Fibroblast of skin of right biceps (primary cell): ENCODE measurements at places on chromosomes 1 and 21.

DNA sequence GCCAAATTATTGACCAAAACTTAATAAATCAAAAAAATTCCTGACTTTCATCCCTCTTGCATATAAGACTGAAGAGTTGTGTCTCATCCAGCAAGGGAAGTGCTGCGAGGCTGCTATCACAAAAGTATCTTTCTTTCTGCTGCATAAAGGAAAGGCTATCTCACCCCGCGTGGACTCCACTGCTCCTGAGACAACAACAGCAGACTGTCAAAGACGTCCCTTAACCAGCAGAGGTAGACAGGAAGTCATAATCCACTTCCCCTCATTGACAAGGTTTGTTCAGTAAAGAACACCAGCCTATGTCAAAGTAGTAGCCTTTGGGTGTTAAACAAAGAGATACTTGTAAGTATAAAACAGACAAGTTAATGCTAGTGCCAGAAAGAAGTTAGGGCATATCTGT lies 29.4 kb downstream of the VPS26C start:
- no peak for DNase-seq

DNA sequence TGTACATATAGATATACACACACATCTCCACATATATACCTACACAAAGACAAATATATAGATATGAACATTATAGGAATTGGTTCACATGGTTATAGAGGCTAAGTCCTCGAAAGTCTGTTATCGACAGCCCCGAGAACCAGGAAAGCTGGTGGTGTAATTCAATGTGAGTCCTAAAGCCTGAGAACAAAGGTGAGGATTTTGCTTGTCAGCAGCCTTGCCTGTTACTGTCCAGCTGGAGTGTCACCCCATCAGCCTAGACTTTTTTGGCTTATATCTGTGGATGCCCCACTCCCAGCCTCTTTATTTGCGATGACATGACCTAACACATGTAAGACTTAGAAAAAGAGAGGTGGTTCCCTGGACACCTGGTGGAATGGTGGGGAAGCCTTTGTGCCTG lies 97.0 kb downstream of the GIPC2 start:
- no peak for DNase-seq

DNA sequence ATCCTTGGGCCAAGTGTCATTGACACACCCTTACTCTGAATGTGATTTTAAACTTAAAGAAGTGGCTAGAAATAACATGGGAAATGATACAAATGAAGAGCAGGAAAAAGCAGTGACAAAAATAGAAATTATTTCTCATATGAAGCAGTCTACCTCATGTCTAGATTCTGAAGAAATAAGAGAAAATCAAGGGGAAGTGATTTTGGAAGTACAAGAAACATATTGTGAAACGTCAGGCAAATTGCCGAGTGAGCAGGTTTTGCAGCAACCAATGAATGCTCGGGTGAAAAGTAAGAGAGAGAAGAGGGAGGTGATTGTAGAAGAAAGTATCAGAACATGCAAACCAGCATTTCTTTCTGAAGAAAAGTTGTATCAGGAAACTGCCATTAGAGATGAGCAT lies 130.7 kb downstream of the MACF1 start:
- no peak for DNase-seq

DNA sequence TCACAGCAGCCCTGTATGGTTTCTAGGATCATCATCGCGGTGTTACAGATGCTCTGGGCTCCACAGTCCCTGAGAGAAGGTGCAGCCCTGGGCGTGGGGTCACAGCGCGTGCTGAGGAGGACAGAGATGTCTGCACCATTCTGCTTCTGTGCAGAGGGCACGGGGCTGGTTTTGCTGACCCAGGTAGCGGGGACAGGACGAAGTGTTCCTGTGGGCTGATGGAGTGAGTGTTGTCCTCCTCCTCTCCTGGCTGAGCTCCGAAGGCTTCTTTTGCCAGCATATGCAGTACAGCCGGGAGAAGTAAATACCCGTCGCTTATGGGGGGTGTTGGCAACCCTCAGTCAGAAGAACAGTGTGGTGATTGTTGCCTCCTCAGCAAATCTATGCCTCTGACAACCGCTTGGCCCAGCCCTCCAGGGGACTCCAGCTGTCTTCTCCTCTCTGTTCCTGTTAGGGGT lies 101.5 kb downstream of the DDX20 start:
- DNase-seq = no peak

DNA sequence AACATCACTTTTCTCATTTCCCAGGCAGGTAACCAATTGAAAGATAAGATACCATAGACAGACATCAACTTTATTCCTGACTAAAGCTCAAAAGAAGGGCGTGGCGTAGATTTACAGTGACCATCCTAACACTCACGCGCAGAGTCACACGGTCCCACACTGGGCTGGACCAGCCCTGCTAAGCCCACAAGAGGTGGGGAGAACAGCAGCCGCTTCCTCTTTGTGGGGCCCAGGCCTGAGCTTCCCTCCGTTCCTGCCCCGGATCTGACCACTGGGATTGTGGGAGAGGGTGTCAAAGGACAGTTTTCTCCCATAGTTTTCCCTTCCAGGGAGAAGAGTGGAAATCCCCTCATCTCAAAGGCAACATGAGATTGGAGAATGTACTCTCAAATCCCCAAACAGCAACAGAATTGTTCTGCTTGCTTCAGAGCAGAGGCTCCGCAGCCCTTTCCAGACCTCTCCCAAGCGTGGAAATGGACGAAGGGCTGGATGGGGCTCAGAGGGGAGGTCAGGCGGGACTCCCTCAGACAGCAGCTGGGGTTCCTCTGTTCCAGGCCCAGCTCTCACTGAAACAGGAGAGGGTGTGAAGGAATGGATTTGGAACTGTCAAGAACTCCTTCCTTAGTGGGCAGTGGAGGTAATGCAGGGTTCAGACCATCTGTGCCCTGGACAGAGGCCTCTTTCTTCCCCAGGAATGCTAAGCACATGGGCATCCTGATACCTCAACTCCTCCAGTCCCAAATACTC lies 33.7 kb downstream of the L1TD1 start:
- no peak for DNase-seq

- DNase-seq = no peak
Observed at GRCh38 chr21:31829736-31830472, 42.9 kb upstream of the HUNK start.

DNA sequence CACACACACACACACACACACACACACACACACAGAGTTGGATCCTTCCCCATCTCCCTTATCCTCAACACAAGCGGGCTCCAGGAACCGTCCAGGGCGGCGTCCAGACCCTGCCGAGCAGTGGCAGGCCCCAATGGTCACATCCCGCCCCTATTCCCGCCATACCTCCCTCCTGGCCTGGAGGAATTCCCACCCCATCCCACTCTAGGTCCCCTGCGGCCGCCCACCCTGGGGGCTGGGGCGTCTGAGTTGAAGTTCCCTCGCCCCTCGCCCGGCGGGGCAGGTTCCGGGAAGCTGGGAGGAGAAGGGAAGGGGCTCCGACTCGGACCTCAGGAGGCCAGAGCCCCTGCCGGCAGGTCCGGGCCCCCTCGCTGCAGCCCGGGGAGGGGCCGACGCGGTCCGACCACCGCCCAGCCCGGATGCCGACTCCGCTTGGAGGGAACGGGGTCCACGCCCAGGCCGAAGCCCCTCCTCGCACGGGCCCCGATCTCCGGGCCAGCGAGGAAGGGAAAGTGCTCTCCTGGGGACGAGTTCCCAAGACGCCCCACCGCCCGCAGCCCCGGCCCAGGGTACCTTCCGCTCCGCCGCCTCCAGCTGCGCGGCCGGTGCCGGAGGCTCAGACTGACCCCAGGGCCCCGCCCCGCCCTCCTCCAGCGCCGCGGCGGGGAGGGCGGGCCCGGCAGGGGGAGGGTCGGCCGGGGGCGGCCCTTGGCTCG lies at the start of gene RHOC:
Gene RHOC, minus strand, starts transcription at position 623 of the 716 bp plus-strand sequence. CDS start 3,328 bp downstream, outside the sequence.
- DNase-seq = peak; percentile 76

DNA sequence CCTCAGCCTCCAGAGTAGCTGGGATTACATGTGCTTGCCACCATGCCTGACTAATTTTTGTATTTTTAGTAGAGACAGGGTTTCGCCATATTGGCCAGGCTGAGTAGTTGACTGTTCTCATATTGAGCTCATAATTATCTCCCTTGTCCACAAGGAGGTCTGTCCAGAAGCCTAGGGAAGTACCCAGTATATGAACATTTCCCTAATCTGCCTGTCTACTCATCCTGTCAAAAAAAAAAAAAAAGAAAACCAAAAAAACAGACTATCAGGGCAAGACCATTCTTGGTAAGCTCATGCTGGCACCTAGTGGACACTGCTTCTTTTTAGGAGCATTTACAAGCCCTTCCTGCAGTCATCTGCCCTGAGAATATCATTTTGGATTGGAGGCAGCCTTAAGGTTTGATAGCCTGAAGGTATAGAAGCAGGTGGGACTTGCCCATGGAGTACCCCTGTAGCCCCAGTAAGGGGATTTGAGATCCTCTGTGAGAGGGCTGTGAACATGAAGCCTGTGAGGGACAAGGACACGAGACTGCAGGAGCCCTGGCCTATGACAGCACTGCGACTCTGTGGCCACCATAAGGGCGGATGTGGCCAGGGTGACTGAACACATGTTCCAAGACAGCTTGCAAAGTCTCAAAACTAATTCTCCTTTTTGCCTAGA lies 10.8 kb upstream of the DUSP12 start:
- peak; percentile 82 for DNase-seq

DNA sequence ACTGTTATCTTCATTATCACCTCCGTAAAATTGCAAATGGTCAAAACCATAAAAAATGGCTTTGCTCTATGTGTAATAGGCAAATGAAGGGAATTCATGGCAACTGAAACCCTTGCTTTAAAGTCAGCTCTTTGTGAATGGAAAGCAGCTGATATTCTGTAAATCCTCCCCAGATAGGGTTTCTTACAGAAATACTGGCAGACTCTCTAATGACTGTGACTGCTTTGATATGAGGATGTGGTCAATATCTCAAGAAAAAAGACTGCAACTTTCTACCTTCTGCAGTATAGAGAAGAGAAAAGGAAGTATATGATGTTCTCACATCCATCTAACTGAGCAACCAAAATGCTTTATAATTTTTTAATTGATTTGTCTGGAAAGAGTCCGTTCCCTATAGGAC lies 193.1 kb downstream of the ST6GALNAC3 start:
- DNase-seq = no peak

DNA sequence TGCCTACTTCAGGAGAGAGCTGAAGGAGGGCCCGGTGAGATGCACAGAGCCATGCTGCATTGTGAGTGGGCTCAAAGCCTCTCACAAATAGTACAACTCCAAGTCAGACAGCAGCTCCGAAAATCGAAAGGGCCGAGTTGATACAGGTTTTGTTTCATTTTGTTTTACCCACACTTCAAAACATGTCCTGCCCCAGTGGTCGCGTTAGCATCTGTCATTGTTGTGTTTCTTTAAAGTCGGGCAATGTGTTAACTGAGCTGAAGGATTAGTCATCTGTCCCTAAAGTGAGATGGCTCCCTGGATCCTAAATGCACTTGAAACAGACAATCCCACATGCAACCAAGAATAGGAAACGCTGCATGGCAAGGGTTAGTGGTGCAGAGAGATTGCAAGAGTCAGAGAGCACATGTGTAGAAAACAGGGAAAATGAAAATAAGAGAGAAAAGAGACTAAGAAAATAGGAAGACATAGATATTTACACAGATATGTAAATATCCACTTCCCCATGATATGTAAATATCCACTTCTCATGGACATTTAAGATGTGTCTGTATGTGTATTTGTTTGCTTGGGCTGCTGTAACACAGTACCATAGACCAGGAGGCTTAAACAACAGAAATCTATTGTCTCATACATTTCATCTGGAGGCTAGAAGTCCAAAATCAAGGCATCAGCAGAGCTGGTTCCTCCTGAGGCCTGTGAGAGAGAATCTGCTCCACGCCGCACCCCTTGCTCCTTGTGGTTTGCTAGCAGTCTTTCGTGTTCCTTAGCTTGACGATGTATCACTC lies 131.4 kb upstream of the RAB4A start:
- DNase-seq = no peak

GRCh38 chr1:41608211-41608610 lies 123.7 kb upstream of the EDN2 start:
- peak; percentile 79 for DNase-seq

- no peak for DNase-seq
Observed at GRCh38 chr1:10525208-10525607, 50.5 kb downstream of the PEX14 start.
